ENCODE measurements at places on chromosomes 7 and 10.

- DNase-seq, result no peak
Observed at GRCh38 chr7:98203261-98203963, 7.8 kb upstream of the BHLHA15 start.

GRCh38 chr7:84536271-84536870 lies 341.8 kb upstream of the SEMA3A start:
- DNase-seq, result no peak

- DNase-seq, result no peak
Observed at GRCh38 chr7:40419806-40420205, 285.0 kb downstream of the SUGCT start.

DNA sequence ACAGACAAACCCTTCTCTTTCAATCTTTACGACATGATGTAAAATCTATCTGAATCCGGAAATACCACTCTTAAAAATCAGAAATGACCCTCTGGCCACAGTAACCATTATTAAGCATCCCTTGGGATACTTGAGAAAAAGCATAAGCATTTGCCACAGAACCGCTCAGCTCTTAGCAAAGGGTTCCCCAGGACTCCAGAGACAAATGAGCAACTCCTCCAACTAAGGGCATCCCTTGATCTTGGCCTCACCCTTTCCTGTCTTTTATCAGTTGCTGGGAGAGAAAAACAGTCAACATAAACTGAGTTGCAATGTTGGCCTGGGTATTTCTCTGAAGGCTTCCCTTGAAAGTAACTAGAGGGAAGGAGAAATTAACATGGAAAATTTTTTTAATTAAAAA lies 3.5 kb downstream of the PDLIM1 start:
- DNase-seq, result no peak

DNA sequence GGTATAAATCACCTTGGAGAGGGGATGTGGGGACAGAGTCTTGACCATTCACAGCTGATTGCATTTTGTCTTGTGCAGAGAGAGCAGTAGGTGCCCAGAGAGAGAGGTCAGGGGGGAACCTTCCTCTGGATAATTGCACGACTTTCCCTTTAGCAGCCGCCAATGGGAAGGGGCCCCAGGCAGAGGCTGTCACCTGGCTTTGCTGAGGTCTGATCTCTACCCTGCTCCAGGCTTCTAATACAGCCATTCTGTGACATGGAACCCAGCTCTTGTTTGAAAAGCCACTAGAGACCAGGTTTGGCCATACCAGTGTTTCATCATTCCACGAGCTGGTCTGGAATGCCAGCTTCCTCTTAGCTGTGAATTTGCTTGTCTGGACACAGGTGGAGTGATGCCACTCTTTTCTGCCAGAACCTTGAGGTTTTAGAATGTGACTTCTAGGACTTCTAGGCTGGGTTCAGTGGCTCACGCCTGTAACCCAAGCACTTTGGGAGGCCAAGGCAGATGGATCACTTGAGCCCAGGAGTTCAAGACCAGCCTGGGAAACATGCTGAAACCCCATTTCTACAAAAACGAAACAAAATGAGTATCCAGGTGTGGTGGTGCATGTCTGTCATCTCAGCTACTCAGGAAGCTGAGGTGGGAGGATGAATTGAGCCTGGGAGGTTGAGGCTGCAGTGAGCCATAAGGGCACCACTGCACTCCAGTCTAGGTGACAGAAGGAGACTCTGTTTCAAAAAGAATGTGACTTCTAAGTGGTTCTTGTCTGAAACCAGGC lies 159.9 kb downstream of the CAMK1D start:
- no peak for DNase-seq

- no peak for DNase-seq
Observed at GRCh38 chr7:17772581-17773288, 167.6 kb downstream of the SNX13 start.

GRCh38 chr7:151240536-151240935 lies 8.0 kb downstream of the SMARCD3 start:
- no peak for DNase-seq

GRCh38 chr7:805261-805660 lies 27.0 kb upstream of the SUN1 start:
- DNase-seq, result no peak

GRCh38 chr7:99010281-99010680 lies 131.9 kb downstream of the TRRAP start:
- no peak for DNase-seq

GRCh38 chr7:122616951-122617350 lies 82.0 kb downstream of the RNF133 start:
- DNase-seq, result no peak

DNA sequence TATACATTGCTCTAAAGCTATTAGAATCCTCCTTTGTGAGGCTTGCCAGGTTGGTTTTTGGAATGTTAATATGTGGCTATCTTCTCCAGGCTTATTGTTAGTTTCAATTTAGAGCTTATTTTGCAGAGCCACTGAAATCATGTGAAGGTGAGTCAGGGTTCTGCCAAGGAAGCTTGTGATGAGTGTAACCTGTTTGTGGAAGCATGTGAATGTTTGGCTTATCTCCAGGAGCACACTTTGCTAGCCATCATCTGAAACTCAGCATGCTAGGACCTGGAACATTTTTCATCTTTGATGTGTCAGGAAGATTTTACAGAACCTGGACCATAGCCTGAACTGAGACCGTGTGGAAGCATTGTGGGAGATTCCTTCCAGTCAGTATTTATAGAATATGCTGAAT lies 197.3 kb downstream of the PPP1R9A start:
- peak; percentile 93 for DNase-seq

GRCh38 chr7:145347271-145347670 lies 511.4 kb upstream of the TPK1 start:
- DNase-seq, result no peak

- DNase-seq, result no peak
Observed at GRCh38 chr10:127451628-127452027, 97.5 kb upstream of the NPS start.

DNA sequence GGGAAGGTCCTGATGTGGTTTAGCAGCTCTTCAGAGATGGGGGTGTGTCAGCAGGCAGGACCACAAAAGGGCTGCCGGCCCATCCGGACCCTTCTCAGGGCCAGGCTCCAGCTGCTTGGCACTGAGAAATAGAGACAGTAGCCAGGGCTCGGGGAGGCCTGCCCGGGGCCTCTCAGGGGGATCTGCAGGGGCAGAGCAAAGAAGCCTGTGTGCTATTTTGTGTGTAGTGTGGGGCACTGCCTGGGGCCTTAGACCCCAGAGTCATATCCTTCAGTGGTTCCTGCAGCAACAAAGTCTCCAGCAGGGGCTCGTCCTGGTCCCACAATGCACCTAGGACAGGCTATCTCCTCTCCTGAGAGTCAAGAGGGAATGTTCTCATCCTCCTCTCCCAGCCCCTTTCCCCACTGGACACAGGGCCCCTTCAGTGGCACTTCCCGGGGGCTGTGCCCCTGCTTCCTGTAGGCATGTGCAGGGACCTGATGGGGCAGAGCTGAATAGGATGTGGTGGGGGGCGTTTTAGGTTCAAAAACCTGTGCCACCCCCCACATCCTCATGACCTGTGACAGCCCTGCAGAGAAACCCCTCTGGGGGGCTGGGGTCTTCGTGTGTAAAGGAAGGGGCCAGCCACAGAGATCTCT lies 159.5 kb upstream of the RHEB start:
- DNase-seq, result no peak

Measured in epithelial cell of prostate (primary cell).